Esophagus muscularis mucosa (tissue), 4 donors: ENCODE measurements at places on chromosomes 11 and 22. TPM values are rescaled to one million over a fixed set of nuclear protein-coding genes. Genes with fewer than 3 reads are reported as not detected.

DNA sequence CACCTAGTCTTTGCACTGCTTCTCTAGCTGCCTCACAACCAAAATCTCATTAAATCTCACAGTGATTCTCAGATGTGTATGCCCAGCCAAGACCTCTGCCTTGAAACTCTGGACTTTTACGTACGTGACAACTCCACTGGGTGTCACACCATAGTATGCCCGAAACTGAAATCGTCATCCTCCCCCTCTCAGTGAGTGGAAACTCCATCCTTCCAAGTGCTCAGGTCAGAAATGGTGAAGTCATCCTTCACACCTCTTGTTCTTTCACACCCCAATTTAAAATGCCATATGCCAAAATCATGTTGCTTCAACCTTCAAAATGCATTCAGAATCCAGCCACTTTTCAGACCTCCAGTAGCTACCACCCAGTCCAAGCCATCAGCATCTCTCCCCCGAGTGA is 42.5 kb downstream of the SFI1 start:
- H3K4me1 ChIP-seq = no peaks in the 10 kb centered on the region
- peaks cover 10% of the 10 kb centered on the region for H3K36me3 ChIP-seq
- H3K27ac ChIP-seq = no peak overlapping the region
- H3K27me3 ChIP-seq = no peaks in the 10 kb centered on the region
- H3K4me3 ChIP-seq = no peak overlapping the region

GRCh38 chr11:13054278-13054677 is 45.2 kb downstream of the RASSF10 start:
- no peaks in the 10 kb centered on the region for H3K27me3 ChIP-seq
- H3K36me3 ChIP-seq = no peaks in the 10 kb centered on the region
- no peak for DNase-seq
- H3K27ac ChIP-seq = no peak overlapping the region
- no peaks in the 10 kb centered on the region for H3K4me1 ChIP-seq

DNA sequence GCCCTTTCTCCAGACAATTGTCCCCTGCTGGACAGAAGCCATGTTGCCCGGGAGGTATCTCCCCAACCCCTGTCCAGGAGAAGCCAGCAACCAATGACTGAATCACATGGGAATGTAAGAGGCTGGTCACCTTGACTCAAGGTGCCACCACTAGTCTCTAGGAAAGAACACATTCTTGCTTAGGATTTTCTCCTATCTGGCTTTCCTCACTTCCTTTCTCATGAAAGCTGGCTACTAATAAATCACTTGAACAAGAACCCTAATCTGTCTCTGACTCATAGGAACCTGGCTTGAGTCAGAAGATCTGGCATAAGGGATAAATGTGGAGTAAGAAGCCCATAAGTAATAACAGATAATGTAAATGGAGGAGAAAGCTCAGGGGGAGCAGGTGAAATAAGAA is 101.4 kb upstream of the C11orf87 start:
- DNase-seq = no peak
- H3K27ac ChIP-seq = no peak overlapping the region
- no peaks in the 10 kb centered on the region for H3K4me1 ChIP-seq
- no peaks in the 10 kb centered on the region for H3K27me3 ChIP-seq

- no peaks in the 10 kb centered on the region for H3K36me3 ChIP-seq
- no peaks in the 10 kb centered on the region for H3K4me1 ChIP-seq
- H3K4me3 ChIP-seq = no peak overlapping the region
- H3K27me3 ChIP-seq = no peaks in the 10 kb centered on the region
- no peak for DNase-seq
Measured at GRCh38 chr22:17357688-17358087, 11.6 kb upstream of the CECR2 start.

The TCN2 gene
- 44.2 TPM for total RNA-seq

- no peaks in the 10 kb centered on the region for H3K4me1 ChIP-seq
- H3K27me3 ChIP-seq = no peaks in the 10 kb centered on the region
- H3K4me3 ChIP-seq = no peak overlapping the region
Measured at GRCh38 chr11:31747581-31747980, 63.5 kb downstream of the PAX6 start.

GRCh38 chr22:29213493-29213892 is 7.8 kb downstream of the EMID1 start:
- no peak overlapping the region for H3K27ac ChIP-seq
- H3K4me1 ChIP-seq = no peaks in the 10 kb centered on the region
- H3K4me3 ChIP-seq = no peak overlapping the region
- H3K36me3 ChIP-seq = no peaks in the 10 kb centered on the region
- no peak for DNase-seq

DNA sequence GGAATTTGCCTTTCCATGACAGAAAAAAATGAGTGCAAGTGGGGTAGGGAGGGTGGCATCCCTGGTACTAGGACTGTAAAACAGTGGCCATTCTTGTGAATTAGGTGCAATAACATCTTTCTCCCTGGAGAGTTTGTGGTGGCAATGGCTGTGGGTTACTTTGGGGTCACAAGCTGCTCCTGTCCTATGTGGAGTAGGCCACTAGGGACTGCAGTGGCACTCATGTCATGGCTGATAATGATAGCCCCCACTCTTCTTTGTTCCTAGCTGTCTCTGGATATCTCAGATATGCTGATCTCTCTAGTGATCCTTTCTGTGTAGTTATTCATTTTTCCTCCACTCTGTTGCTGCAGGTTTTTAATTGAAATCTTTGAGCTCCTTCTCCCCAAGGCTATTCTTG is 270.5 kb upstream of the CHORDC1 start:
- no peaks in the 10 kb centered on the region for H3K4me1 ChIP-seq
- no peak for DNase-seq
- no peaks in the 10 kb centered on the region for H3K27me3 ChIP-seq
- no peak overlapping the region for H3K27ac ChIP-seq
- no peaks in the 10 kb centered on the region for H3K36me3 ChIP-seq

- H3K4me1 ChIP-seq = peaks cover 20% of the 10 kb centered on the region
- DNase-seq = no peak
- no peak overlapping the region for H3K27ac ChIP-seq
- H3K27me3 ChIP-seq = no peaks in the 10 kb centered on the region
- H3K36me3 ChIP-seq = peaks cover 63% of the 10 kb centered on the region
Measured at GRCh38 chr11:35178873-35179272, 39.9 kb downstream of the CD44 start.

DNA sequence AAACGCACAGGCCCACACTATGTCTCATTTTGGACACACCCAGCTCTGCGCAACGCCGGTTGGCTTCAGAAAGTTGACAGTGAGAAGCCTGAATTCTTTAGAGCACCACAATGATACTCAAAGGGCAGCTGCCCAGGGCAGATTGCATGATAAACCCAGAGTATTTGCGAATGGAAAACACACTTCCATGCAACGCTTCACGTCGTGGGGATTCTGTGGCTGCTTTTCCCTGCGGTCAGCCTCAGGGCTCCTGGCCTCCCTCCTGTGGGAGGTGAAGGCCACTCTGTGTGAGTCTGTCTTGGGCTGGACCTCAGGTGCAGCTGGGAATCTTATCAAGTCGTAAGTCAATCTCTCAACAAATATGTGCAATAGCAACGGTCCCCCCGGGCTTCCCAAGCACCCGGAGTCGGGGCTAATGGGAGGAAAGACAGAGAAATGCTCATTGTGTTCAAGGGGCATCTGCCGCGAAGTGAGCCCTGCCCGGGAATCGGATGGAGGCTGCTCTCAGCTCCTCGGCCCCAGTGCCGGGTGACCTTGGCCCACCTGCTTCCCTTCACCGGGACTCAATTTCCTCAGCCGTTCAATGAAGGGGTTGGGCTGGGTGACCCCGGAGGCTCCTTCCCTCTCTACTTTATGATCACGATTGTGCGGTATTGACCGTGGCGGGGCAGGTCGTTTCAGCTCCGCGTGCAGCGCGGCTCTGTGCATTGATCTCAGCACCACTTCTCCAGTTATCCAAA is 623.6 kb downstream of the BRD1 start:
- DNase-seq = no peak
- H3K27me3 ChIP-seq = no peaks in the 10 kb centered on the region
- H3K36me3 ChIP-seq = no peaks in the 10 kb centered on the region
- H3K4me1 ChIP-seq = no peaks in the 10 kb centered on the region
- H3K27ac ChIP-seq = no peak overlapping the region

- H3K27ac ChIP-seq = peak overlapping the region; percentile 68
- peak overlapping the region; percentile 42 for H3K4me3 ChIP-seq
- H3K27me3 ChIP-seq = no peaks in the 10 kb centered on the region
- peaks cover 66% of the 10 kb centered on the region for H3K4me1 ChIP-seq
- DNase-seq = peak; percentile 93
- H3K36me3 ChIP-seq = peaks cover 24% of the 10 kb centered on the region
Measured at GRCh38 chr22:50190182-50190940, 4.6 kb downstream of the TRABD start.

GRCh38 chr22:25382762-25383161 is 163.3 kb downstream of the CRYBB2 start:
- H3K27ac ChIP-seq = no peak overlapping the region
- no peaks in the 10 kb centered on the region for H3K27me3 ChIP-seq
- H3K36me3 ChIP-seq = peaks cover 25% of the 10 kb centered on the region
- peaks cover 18% of the 10 kb centered on the region for H3K4me1 ChIP-seq
- DNase-seq = no peak

GRCh38 chr11:64074239-64074638 is 38.5 kb downstream of the FLRT1 start:
- no peak overlapping the region for H3K4me3 ChIP-seq
- H3K27ac ChIP-seq = no peak overlapping the region
- no peaks in the 10 kb centered on the region for H3K27me3 ChIP-seq
- no peak for DNase-seq

The PATE2 gene
- total RNA-seq = not detected

The BCR gene
- total RNA-seq = 44.7 TPM

- DNase-seq = no peak
- H3K4me3 ChIP-seq = no peak overlapping the region
- H3K36me3 ChIP-seq = no peaks in the 10 kb centered on the region
- H3K27ac ChIP-seq = no peak overlapping the region
Measured at GRCh38 chr11:19574916-19575315, 137.7 kb upstream of the NAV2 start.

The IMMP1L gene
- 30.4 TPM for total RNA-seq

- no peak overlapping the region for H3K4me3 ChIP-seq
- no peaks in the 10 kb centered on the region for H3K4me1 ChIP-seq
- H3K36me3 ChIP-seq = no peaks in the 10 kb centered on the region
- no peak for DNase-seq
- no peaks in the 10 kb centered on the region for H3K27me3 ChIP-seq
- H3K27ac ChIP-seq = no peak overlapping the region
Measured at GRCh38 chr11:56932572-56933220, 56.0 kb upstream of the OR5AK2 start.

The YAP1 gene
- 238 TPM for total RNA-seq

DNA sequence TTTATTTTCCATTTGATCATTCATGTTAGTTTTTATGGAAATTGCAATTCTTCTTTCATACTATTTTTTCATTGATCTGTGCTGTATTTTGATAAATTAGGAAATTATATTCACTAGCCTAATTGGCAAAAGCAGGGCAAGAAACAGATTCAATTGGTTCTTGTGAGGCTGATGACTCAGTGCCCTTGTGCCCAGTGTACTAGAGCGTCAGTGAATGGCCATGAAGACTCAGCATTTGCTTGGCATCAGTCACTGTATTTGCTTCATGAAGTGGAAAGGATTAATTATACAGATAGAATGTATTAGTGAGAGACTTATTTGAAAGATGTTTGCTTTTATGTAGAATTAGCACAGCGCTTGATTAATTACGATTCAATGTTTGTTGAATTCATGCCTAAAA is 31.8 kb downstream of the MRGPRX1 start:
- H3K4me3 ChIP-seq = no peak overlapping the region
- H3K36me3 ChIP-seq = no peaks in the 10 kb centered on the region
- no peaks in the 10 kb centered on the region for H3K4me1 ChIP-seq
- no peak for DNase-seq
- H3K27ac ChIP-seq = no peak overlapping the region

The C11orf91 gene
- total RNA-seq = not detected

The HEPN1 gene
- not detected for total RNA-seq

The PDE2A gene
- total RNA-seq = 68.8 TPM

DNA sequence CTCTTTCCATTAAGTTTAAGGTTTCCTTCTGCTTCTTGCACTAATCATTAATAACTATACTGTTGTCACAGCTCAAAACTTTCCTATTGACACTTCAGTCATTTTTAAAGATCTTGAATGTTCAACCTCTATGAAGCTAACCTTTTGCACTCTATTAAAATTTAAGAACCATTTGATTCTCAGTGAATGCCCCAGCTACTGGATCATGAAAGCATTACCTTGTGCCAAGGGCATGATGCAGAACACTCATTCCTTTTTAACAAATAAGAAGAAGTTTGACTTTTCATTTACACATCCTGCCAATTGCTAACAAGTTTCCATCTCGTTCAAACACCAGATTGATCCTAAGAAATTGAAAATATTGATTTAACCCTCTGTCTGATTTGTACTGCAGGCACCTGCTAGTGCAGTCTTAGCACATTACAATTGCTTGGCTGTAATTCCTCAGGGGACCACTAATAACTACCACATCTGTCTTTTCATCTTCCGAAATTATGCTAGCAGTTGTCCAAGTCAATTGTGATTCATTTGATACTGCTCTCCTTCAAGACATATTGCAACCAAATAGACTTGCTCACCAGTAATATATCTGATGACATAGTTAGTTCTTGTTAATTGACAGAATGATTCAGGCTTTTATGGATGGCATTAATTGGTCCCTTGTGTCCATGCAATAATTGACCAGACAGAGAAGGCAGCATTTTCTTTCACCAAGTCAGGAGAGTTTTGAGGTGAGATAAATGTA is 158.4 kb downstream of the TEAD1 start:
- H3K4me1 ChIP-seq = peaks cover 56% of the 10 kb centered on the region
- no peak for DNase-seq
- H3K4me3 ChIP-seq = no peak overlapping the region
- no peaks in the 10 kb centered on the region for H3K27me3 ChIP-seq
- no peaks in the 10 kb centered on the region for H3K36me3 ChIP-seq

The NAV2 gene
- 35.2 TPM for total RNA-seq

The KRTAP5-11 gene
- not detected for total RNA-seq

GRCh38 chr11:26993965-26994457 is at the start of gene FIBIN:
Gene FIBIN (plus strand): TSS chr11:26994112. CDS start chr11:26994527, 415 bp downstream.
- DNase-seq = no peak
- peak within 1 kb of the TSS; percentile 84 for H3K27ac ChIP-seq

DNA sequence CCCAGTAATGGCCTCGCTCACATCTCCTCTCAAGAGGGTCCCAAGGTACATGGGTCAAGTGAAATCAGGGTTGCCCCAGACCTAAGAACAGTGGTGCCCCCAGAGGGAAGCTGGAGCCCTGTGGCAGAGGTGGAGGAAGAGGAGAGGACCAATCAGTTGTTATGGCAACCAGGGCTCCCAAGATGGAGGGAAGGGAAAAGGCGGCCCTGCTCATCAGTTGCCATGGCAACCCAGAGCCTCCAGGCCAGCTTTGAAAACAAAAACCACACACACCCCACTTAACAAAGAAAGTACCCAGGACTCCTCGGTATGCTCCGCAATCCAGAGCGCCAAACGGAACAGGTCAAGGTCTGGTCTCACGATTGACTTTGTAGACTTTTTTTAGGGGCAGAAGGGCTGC is 53.5 kb upstream of the SLC35C1 start:
- no peak overlapping the region for H3K4me3 ChIP-seq
- H3K4me1 ChIP-seq = peaks cover 7% of the 10 kb centered on the region
- no peak for DNase-seq
- H3K36me3 ChIP-seq = no peaks in the 10 kb centered on the region
- peaks cover 54% of the 10 kb centered on the region for H3K27me3 ChIP-seq
- H3K27ac ChIP-seq = no peak overlapping the region

DNA sequence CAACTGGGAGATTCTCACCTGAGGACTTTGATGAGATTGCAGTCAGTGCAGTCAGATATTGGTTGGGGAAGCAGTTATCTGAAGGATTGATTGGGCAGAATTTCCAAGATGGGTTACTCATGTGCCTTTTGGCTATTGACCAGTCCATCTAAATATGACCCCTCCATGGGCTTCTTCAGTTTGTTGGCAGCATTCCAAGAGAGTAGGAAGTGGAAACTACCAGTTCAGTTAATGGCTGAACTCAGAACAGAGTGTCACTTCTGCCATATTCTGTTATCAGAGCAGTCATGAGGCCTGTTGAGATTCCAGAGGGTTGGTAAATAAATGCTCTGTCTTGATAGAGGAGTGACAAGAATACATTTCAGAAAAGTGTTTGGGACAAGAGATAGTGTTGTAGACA is 71.0 kb downstream of the CYP2R1 start:
- no peak for DNase-seq
- H3K27ac ChIP-seq = no peak overlapping the region
- H3K4me3 ChIP-seq = no peak overlapping the region
